ENCODE measurements at places on chromosomes 4 and X.

DNA sequence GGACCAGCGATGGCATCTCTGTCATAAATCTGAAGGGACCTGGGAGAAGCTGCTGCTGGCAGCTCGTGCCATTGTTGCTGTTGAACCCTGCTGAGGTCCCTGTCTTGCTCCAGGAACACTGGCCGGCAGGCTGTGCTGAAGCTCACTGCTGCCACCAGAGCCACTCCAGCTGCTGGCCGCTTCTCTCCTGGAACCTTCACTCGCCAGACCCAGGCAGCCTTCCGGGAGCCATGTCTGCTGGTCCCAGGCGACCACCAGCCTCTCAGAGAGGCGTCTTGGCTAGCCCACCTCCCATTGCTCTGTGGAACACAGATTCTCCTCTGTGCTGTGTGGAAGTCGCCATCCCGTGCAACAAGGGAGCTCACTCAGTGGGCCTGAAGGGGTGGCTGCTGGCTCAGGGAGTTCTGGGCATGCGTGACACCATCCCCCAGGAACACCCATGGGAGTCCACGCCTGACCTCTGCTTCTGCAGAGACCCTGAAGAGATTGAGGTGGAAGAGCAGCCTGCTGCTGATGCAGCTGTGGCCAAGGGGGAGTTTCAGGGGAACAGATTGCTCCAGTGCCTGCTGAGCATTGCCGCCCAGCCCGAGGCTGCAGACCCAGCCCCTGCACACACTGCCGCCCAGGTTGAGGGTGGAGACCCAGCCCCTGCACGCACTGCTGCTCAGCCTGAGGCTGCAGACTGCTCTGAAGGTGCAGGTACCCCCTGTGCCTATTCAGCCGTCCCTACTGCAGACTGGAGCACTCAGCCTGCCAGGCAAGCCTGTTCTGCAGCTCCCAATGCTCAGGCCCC lies 33.1 kb upstream of the CYP4V2 start:
- DNase-seq, result no peak

DNA sequence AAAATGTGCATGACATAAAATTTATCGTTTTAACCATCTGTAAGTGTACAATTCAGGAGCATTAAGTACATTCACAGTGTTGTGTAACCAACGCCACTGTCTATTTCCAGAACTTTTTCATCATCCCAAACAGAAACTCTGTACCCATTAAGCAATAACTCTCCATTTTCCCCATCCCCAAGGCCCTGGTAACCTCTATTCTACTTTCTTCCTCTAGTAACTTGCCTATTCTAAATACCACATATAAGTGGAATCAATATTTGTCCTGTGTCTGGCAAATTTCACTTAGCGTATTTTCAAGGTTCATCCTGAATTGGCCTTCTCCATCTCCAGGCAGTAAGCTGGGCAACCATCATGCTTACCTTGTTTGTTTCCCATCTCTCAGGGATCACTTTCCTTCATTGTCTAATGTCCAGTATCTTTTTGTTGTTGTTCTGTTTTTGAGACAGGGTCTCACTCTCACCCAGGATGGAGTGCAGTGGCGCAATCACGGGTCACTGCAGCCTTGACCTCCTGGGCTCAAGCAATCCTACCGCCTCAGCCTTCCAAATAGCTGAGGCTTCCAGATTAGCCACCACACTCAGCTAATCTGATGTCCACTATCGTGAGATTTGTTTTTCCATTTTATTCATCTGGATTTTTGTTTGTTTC lies 17.7 kb upstream of the GRIPAP1 start:
- no peak for DNase-seq

DNA sequence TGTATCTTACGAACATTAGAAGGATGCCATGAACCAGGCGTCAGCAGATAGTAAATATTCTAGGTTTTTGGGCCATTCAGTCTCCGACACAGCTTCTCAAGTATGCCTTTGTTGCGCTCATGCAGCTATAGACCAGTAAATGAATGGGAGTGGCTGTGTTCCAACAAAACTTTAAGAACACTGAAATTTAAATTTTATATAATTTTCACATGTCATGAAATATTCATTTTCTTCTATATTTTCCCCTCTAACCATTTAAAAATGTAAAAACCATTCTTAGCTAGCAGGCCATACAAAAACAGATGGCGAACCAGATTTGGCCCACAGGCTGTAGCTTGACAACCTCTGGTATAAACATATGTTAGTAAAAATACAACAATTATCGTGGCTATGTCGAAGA lies 151.8 kb upstream of the KIT start:
- DNase-seq, result no peak

GRCh38 chr4:41380511-41381157 lies 123.9 kb downstream of the UCHL1 start:
- DNase-seq, result no peak

- DNase-seq, result no peak
Measured at GRCh38 chr4:106273831-106274230, 42.2 kb downstream of the TBCK start.

GRCh38 chrX:138150709-138151108 lies 560.8 kb downstream of the FGF13 start:
- DNase-seq, result no peak

- no peak for DNase-seq
Measured at GRCh38 chrX:111520506-111520905, 9.1 kb downstream of the SERTM2 start.

- no peak for DNase-seq
Measured at GRCh38 chrX:44874420-44875184, 1.6 kb downstream of the KDM6A start.

DNA sequence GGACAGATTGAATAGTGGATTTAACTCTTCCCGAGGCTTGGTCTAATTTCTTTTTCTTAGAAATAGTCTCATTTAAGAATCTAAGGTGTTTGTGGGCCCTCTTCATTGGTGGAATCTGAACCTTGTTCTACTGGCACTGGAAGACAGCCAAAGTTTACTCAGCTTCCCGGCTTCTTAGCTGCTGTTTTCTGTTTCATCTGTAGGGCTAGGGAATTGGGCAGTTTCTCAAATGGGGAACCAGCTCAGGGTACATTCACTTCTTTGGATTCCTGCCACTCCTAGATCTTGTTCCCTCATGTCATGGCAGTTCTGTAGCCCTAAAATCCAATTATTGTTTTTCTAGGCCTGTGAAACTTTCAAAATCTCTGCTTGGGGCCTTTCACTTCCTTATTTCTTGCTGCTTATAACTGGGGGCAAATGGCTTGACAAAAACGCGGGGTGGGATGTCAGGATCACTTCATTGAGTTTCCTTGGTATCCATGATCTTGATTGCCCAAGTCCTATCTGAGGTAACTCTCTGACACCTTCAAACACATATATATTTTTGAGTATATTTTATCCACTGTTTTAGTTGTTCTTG lies 985.0 kb downstream of the C4orf33 start:
- no peak for DNase-seq

- peak; percentile 19 for DNase-seq
Measured at GRCh38 chr4:127936974-127937373, 28.0 kb downstream of the MFSD8 start.

DNA sequence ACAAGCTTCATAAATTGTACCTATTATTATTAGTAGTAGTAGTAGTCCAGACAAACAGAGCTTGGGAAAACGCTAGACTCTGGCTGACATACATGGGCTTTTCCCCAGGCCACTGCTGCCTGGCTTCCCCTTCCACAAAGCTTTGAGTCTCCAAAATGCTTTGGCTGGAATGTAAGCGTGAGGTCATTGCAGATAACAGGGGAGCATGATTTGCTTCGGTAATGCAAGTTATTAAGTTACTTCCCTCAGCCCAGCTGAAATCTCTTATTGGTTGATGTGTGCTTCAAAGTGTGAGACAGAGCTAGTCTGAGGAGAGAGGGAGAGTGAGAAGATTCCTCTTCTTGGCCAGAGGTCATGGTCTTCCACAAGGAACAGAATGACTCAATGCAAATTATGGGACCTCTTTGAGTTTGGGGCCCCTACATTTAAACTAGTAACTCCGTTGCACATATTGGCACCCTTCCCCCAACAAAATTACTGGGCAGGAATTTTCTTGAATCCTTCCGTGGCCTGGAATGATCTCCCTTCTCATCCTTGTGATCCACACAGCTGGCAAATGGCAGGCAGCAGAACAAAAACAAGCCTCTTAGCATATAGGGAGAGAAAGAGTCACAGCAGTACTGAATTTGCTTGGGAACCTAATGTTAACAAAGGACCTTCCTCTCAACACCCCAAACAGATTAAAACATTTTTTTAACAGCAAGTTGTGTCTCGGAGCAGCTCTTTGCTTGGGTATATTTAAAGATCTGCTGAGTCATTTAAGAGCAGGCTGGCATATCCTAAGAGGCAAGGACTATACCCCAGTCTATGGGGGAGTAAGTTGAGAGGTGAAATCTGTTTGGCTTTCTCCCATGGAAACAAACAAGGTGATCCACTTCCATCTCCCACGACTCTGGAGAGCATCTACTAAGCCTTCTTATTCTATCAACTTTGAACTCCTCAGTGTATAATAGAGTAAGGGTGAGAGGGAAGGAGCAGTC lies 19.9 kb downstream of the AR start:
- no peak for DNase-seq

- DNase-seq, result no peak
Measured at GRCh38 chrX:51421972-51422597, 74.3 kb downstream of the NUDT11 start.

DNA sequence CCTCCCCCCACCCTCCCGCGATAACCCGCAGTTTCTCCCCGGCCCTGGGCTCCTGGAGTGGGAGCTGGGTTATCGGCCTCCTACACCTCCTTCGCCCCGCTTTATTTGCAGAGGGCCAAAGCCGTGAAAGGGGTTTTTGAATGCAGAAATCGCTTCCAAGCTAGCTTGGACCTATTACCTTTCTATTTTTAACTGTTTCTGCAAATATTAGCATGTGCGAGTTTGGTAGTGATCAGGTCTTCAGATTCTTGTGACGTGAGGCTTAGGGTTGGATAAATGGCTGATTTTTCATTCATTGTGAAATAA lies 1.3 kb downstream of the USP9X start:
- DNase-seq, result no peak

DNA sequence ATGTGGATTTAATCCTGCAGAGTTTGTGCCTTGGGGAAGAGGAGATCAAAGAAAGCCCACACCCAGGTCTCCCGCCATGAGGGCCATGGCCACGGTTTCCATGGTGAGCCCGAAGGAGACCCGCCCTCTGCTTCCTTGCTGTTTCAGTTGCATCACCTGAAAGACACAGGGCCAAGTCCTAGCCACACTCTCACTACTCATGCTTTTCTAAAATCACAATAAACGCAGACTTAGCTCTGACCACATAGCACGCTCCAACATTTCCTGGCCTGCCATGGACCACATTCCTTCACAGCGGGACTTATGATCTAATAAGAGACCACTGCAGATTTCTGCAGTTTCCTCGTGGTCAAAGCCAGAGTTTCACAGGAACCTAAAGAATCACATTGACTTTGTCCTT lies 426.0 kb upstream of the NR3C2 start:
- no peak for DNase-seq

DNA sequence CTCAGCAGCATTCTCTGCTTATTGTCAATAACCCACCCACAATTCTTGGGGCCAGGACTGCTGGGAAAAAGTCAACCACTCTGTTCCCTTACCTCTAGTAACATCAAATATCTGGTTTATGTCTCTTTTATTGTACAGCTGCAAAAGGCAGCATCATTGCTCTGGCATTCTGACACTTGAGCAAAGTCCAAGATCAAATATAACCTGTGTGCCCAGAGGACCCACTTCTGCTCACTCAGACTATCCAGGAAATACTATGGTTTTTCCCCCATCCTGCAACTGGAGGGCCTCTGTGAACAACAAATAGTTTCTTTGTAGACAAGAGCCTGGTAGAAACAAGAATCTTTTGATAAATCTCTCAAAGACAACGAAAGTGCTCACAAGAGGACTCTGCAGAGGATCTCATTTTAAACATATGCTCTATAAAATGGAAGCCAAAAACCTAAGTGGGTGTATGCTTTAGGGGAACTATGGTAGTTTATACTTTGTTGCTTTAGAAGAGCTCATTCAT lies 154.7 kb downstream of the RAB28 start:
- no peak for DNase-seq

DNA sequence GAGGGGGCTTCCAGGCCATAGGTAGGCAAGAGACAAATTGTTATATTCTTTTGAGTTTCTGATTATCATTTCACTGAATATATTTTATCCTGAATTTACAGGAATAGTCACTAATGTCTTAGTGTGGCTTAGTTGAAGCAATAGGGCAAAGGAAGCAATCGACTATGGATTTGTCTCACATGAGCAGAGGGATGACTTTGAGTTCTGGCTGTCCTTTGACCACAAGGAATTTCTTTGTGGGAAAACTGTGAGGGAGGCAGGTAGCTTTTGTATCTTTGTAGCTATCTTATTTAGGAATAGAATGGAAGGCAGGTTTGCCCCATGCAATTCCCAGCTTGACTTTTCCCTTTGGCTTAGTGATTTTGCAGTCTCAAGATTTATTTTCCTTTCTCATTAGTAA lies 207.3 kb upstream of the ANXA10 start:
- no peak for DNase-seq

GRCh38 chrX:96481831-96482230 lies 202.8 kb upstream of the DIAPH2 start:
- no peak for DNase-seq

DNA sequence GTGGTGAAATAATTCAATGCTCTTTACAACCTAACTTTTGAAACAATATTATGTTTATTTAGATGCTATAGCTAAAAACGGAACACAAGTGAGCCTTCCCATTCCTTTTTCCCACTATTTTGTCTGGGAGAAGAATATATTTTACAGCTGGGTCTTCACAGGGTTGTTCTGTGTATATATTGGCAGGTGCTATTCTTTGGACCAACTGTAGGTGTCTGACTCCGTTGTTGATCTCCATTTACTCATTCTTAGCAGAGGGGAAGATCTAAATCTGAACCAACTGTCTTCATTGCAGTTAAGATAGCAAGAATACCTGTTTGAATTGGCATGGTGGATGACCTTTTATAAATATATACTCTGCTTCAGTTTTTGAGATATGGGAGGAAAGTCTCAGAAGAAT lies 257.4 kb downstream of the CFAP299 start:
- no peak for DNase-seq

DNA sequence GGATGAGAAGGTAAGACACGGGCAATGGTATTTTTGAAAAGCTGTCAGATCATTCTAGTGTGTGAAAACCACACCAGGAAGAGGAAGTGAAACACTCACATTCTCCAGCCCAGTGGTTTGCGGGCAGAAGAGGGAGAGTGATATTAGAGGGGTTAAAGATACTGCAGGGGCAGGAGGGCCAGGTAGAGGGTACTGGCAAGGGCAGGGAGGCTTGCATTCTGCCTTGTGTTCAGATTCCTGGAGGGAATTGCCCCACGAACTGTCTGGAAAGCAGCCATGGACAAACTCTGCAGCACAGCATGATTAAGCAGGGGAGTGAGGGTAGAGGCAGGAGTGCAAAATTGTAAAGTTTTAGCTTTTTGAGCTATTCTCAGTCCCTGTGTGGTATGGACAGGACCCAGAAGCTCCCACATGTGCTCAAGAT lies 30.9 kb downstream of the NIPAL1 start:
- no peak for DNase-seq

DNA sequence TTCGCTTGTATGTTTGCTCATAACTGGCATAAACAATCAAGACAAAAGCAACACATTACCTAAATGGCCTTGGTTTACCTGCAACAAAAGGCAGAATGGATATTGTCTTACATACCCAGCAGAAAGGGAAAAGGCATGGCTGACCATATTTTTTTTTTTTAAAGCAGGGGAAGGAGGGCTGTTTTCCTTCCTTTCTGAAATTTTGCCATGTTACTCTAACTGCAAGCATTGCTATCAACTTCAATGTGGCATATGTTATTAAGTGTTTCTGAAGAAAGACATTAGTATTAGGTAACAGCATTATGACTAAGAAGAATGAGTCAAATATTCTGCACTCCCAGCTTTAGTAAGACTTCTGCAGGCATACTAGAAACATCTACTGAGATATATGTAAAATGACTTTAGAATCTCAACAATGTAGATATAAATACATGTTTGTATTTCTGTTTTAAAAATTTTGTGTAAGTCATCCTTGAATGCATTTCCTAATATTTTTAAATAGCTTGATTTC lies 512.6 kb upstream of the FAM241A start:
- DNase-seq, result no peak
